ENCODE measurements at places on chromosomes 1 and 21.

GRCh38 chr1:96792220-96792619, 70.6 kb downstream of the PTBP2 start:
- no peak for DNase-seq

- no peak for DNase-seq
Observed at GRCh38 chr1:1179346-1179982, 5.8 kb downstream of the TTLL10 start.

DNA sequence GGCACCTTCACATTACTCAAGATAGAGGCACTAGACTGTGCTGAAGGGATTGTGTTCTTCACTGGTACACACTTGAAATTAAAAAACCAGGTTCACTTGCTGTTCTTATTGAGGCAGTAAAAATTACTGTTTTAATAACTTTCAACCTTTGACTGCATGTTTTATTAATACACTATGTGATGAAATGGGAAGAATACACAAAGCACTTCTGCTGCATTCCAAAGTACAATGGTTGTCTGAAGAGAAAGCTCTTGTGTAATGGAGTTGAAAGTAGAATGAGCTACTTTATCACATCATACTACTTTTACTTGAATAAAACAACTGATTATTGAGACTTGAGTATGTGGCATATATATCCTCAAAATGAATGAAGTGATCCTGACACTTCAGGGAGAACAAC, 49.7 kb downstream of the LRRC8C start:
- no peak for DNase-seq

GRCh38 chr1:224707843-224708725, 92.0 kb downstream of the CNIH3 start:
- no peak for DNase-seq

- DNase-seq = no peak
Observed at GRCh38 chr1:180085331-180085730, 69.3 kb upstream of the QSOX1 start.

- no peak for DNase-seq
Observed at GRCh38 chr1:175317309-175317708, 124.7 kb upstream of the KIAA0040 start.

- no peak for DNase-seq
Observed at GRCh38 chr1:214378492-214378891, 97.5 kb downstream of the SMYD2 start.

DNA sequence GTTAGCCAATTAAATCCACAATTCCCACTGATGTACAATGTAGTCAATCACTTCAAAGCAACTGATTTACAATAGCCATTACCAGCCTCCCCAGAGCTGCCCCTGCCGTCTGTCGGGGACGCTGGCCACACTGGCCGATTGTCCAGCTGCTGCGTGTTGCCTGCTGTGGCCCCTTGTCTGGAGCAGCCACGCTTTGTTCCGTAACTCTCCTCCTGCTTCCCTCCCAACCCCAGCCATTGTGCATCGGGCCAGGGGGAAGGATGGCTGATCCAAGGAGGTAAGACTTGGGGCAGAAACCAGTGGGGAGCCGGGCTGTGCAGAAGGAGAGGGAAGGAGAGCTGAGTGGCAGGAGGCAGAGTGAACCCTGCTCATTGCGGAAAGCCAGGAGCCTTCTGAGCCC, 83.6 kb upstream of the LYST start:
- no peak for DNase-seq

DNA sequence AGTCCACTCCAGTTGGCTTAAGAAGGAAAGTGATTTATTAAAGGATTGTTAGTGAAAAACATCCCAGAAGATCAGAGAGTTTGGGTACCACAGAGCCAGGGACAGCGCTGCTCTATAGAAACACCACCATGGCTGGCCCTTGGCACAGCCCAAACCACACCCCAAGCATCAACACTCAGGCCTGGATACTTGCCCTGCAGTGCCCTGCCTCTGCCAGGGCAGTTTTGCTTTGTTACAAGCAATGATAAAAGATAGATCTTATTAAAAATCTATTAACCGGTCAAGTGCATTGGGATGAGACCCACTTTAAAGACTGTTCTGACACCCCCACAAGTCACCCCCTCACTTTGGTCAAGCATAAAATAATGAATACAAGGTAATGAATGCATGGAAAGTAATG, 56.6 kb downstream of the KIF21B start:
- no peak for DNase-seq

- no peak for DNase-seq
Observed at GRCh38 chr21:41725421-41726031, 41.3 kb downstream of the RIPK4 start.

DNA sequence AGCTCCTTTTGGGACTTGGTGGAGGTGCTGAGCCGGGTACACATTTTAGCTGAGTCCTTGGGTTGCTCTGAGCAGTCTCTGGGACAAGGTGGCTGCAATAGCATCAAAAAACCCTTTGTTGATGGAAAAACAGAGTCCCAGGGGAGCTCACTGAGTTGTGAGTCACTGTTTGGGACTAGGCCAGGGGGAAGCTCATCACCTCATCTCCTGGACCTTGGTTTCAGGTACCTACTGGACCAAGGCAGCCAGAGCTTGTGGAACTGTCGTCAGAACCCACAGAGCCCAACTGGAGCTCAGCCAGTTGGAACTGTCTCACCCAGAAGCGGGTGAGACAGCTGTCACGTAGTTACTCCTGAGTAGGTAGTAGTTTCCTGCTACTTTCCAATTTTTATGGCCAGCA, 146.7 kb downstream of the HLX start:
- DNase-seq = no peak

DNA sequence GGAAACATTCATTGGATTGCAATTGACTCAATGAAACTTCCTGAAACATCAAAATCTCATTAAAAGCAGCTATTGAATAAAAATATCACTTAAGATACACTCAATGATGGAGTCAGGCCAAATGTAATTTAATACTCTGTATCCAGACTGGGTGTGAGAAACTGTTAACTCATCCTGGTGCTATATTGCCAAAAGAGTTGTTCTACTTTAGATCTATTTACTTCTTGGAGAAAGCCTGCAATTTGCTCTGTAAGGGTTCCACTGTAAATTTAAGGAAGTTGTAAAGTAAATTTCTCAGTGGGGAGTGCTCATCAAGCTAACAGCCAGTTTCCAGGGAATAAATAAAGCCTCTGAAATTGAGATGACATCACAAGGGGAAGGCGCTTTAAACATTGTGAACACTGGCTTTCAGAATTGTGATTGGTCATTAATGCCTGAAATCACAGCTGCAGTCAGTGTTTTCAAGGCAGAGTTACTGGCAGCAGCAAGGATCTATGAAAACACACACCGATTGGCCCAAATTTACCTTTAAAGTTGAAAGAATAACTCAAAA, 91.4 kb downstream of the OLFM3 start:
- no peak for DNase-seq

GRCh38 chr1:13797397-13797796, 97.4 kb downstream of the PRDM2 start:
- DNase-seq = no peak

DNA sequence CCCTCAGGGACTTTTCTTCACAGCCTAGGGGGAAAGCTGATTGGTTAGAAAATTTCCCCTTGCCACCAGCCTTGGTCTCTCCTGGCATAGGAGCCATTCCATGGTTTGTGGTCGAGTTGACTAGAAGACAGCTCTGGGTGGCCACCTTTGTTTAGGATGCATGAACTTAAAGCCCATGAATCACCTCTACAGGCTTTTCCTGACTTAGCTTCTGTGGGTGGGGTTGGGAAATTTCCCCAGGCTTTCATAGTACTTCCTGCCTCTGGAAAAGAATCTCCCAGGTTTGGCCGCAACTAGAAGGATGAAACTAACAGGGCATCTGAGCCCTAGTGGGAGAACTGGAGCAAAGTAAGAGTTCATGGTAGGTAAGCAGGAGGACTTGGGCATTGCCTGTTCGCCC, 72.6 kb downstream of the SNRPE start:
- DNase-seq = no peak

DNA sequence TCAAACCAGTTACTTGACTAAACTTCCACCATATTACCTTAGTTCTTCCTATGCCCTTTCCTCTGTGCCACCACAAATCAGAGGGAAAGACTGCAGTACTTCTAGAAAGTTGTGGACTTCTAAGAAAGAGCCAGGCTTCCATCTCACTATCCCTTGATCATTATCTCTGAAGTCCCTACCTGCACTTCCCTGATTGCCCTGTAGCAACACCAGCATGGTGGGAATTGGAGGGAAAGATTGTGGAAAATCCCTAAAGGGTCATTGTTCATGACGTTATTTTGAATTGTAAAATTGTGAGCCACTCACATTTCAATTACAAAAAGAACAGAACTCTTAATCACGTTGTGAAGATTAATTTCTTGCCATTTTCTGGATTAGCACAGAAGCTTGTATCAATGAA, 23.4 kb upstream of the KIAA1614 start:
- no peak for DNase-seq

- no peak for DNase-seq
Observed at GRCh38 chr1:206050655-206051235, 2.2 kb upstream of the RHEX start.

GRCh38 chr1:2108213-2108876, 58.1 kb downstream of the PRKCZ start:
- DNase-seq = no peak

DNA sequence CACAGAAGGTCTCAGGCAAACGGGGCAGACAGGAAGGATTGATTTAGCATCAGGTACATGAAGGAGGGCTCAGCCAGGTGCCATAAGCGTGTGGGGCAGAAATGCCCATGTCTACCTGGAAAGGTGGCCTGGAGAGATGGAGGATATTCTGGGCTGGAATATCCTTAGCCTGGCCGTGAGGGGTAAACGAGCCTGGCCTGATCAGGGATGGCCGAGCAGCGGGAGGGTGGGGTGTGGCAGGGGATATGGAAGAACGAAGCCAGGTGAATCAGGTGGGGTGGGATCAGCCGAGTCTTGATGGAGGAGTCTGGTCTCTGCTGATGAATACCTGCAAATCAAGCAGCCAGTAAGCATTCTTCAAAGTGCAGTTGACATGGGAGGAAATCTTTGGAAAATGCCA, 35.5 kb upstream of the TTC22 start:
- DNase-seq = no peak

DNA sequence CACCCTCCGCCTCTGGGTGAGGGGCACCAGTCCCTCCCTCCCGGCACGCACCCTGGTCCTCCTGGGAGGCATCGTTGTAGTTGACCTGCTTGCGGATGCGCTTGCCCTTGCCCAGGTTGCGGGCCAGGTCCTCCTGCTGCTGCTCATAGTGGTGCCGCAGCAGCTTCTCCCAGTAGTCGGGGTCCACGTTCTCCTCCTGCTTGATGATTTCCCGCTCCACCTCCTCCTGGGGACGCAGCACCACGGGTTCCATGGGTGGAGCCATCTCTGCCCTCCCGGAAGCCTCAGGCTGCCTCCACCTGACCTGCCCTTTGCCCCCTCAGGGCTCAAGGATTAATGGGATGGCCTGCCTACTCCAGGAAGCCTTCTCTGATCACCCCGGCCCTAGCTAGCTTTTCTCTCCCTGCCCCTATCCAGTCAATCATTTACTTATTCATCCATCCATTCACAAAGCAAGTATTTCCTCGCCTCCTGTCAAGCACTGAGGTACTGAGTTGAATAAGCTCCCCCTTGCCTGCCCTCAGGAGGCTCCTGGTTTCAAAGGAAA, 53.5 kb downstream of the CHD5 start:
- no peak for DNase-seq

Data from omental fat pad (tissue), 4 donors.